ENCODE measurements at places on chromosomes 4 and X.
A peak's percentile ranks its signal among the peaks of the same experiment; 100 is the strongest.

GRCh38 chrX:49186125-49187027, at the start of gene PRICKLE3:
Gene PRICKLE3, minus strand, starts transcription at chrX:49186373. Its CDS starts 76 bp downstream, at chrX:49186297.
- DNase-seq = peak; percentile 56

- DNase-seq = no peak
Measured at GRCh38 chrX:72367516-72367915, 61.8 kb upstream of the CITED1 start.

- no peak for DNase-seq
Measured at GRCh38 chrX:131262200-131262599, 26.9 kb downstream of the IGSF1 start.

DNA sequence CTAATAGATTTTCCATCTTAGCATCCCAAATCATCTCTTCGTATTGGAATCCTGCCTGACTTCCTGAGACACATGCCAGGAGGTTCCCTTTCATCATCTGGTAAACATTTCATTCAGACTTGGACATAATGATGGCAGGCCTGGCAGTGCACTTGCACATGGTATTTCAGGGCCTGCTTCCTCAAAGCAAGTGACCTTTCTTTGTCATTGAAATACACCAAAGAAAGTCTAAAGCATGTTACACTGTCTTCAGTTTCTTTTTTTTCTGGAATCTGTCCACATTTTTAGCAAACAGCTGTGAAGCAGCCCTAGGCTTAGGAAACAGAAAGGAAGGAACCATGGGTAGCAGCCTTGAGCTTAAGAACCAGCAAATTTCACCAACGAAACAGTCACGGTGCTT, 205.9 kb upstream of the VCX start:
- no peak for DNase-seq

DNA sequence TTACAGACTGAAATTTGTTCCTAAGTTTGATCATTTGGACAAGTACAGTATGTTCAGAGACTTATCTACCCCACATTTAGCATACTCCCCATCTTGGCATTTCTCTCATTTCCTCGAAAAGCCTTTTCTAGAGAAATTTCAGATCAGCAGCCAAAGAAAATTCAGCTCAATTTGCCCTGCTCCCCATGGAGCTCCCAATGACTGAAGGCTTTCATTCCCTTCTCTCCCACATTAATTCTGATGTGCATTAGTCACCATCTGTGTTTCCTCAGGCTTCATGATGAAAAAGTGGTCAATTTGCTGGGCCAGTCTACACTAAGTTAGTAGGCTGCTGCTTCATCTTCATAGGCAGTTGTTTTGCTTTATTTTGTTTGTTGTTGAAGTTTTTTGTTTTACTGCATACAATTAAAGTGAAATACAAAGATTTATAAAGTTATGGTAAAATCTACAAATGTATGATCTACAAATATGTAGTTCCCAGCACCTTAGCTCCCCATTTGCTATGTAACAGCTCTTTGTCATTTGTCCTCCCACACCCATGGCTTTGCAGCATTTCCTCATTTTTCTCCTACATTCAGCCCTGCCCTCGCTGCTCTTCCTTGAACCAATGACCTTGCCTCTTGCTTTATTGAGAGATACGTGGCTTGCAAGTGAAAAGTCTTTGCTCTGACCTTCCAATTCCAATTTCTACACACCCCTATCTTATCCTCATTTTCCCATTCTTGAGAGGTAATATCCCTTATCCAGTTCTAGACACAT, 193.9 kb downstream of the ANAPC10 start:
- DNase-seq = peak; percentile 27

GRCh38 chr4:10305816-10306215, 151.4 kb downstream of the ZNF518B start:
- DNase-seq = no peak

GRCh38 chr4:184282251-184282713, 64.6 kb upstream of the ENPP6 start:
- DNase-seq = no peak

- DNase-seq = no peak
Measured at GRCh38 chrX:12496343-12496742, 294.9 kb upstream of the PRPS2 start.
